ENCODE measurements at places on chromosomes 6 and 20.

GRCh38 chr6:80287112-80287511 is 180.6 kb downstream of the BCKDHB start:
- DNase-seq, result no peak

- DNase-seq, result no peak
These were observed 16.4 kb downstream of the BMP6 start for GRCh38 chr6:7742223-7742785.

GRCh38 chr20:51092338-51092737 is 69.4 kb upstream of the KCNG1 start:
- DNase-seq, result no peak

DNA sequence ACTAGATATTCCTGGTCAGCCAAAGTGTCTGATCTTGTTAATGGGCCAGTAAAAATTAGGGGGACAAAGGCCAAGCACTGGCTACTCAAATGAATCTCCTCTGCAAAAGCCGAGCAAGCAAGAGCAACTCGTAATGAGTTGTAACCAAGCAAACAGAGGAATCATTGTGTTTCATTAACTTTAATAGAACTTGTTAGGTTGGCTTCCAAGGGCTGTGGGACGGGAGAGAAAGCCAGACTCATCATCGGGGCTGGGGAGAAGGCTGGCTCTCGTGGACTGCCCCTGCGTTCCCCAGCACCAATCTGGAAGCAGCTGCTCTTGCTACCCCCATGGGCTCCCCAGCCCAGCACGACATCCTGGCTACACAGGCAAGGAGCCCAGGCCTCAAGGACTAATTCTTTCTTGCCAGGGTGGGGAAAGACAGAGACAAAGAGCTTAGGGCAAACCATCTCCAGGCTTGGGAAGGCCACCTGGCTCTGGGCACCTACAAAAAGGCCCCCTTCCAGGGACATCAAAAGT is 10.5 kb upstream of the SCUBE3 start:
- DNase-seq, result no peak

DNA sequence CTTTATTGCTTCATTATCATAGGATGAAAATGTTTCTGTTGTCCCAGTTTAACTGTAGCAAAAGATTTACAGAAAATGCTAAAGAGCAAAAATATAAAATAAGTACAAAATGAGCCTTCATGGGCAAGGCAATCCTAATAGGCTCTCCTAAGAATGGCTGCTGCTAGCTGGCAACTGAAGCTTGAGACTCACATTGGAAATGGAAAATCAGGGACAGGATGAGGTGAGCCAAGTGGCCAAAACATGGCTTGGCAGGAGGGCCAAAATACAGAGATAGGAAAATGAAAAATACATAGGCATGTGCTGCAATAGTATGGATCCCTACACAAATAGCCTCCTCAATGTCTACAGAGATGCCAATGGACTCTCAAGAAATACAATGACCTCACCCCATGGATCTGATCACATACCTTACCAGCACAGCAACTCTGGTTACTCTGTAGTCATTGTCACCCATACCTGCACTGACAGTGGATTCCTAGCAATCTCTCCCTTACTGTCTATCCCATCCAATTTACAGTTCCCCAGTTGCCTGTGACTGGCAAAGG is 105.4 kb downstream of the DST start:
- no peak for DNase-seq

DNA sequence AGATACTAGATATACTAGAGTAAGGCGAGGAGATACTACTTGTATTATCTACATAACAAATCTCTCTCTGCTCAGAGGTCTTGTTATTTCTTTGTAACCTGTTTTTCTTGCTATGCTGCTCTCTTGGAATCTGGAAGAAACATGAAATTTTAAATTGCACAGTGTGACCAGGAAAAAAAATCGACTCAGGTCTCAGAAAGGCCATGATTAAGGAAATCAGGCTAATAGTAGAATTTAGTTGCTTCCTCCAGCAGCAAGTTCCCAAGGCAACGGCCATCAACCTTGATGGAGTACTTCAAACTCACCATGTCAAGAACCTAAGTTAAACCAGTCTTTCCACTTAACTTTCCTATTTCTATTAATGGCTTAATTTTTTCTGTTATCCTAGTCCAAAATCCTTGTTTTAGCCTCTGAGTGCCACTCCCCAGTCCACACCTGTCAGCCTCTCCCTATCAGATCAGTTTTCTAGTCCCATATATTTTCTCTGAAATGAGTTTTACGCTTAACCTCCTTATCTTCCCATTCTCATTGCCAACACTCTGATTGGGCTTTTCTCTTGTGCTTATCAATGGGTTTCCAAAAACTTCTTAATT is 87.7 kb upstream of the BEND3 start:
- DNase-seq, result no peak

GRCh38 chr6:108710551-108710950 is 137.7 kb upstream of the ARMC2 start:
- no peak for DNase-seq

Measured in activated CD4-positive, alpha-beta T cell treated with anti-CD3 and anti-CD28 coated beads for 24 hours (primary cell).